ENCODE measurements at places on chromosomes 3 and 15.

- peak; percentile 62 for DNase-seq
Measured at GRCh38 chr3:5187920-5188418, 462 bp downstream of the EDEM1 start.

DNA sequence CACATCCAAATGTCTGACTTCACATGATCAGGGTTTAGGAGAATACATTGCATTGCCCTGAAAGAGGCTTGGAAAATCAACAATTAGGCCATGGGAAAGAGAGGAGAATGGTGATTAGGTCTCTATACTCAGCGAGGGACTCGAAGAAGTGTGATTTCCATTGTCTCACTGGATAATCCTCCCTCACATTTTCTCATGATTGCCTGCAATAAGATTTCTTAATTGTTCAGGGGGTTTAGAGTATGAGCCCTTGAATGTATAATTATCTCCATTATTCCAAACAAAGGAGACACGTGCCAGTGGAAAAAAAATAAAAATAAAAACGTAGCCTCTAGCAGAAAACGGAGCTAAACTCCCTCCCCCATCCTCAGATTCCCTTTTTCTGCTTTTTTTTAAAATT, 173.2 kb downstream of the TPRG1 start:
- DNase-seq = no peak

- peak; percentile 14 for DNase-seq
Measured at GRCh38 chr3:66196633-66197032, 24.2 kb upstream of the SLC25A26 start.

DNA sequence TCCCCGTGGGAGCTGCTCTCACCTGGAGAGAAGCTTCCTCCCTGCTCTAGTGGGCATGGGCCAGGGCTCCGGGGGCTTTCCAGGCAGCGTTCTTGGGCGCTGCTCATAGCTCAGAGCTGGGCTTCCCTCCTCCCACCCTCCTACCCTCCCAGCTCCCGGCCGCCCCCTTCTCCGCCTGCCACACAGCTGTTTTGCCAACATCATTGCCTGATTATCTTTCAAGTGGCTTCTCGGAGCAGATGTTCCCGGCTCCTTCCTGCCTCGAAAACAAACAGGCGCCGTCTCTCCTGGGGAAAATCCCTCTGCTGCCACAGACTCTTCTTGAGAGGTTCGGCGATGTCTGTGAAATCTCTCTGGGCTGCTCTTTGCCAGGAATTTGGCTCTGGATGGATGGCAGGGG, 195.6 kb downstream of the RPLP1 start:
- DNase-seq = no peak

GRCh38 chr3:186997061-186997460, 66.7 kb downstream of the ST6GAL1 start:
- peak; percentile 65 for DNase-seq

DNA sequence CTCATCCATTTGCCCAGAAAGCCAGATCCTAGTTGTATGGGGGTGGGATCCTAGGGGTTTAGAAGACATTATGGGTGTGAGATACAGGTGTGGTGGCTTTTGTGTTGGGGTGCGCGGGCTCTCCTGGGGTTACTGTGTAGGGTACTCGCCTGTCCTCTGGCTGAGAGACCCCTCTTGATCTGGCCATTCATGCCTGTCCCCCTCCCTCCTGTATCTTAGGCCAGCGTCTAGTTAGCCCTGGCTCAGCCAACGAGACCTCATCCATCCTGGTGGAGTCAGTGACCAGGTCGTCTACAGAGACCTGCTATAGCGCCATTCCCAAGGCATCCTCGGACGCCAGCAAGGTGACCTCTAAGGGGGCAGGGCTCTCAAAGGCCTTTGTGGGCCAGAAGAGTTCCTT, 41.4 kb downstream of the DNASE1L3 start:
- DNase-seq = no peak

DNA sequence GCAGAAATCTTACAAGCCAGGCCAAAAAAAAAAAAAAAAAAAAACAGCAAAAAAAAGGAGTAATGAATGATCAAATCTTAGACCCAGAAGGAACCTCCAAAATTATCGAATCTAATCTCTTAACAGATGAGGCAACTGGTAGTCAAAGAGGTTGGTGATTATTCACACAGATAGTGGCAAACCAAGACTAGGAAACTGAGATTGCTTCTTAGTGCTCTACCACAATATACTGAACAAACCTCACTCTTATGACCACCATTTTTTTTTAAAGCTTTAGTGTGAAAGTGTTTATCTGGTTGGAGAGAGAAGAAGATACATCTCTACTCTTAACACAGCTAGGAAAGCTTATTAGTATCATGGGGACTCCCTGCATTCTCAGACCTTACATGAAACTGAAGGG, 17.3 kb downstream of the ATOSA start:
- DNase-seq = no peak

DNA sequence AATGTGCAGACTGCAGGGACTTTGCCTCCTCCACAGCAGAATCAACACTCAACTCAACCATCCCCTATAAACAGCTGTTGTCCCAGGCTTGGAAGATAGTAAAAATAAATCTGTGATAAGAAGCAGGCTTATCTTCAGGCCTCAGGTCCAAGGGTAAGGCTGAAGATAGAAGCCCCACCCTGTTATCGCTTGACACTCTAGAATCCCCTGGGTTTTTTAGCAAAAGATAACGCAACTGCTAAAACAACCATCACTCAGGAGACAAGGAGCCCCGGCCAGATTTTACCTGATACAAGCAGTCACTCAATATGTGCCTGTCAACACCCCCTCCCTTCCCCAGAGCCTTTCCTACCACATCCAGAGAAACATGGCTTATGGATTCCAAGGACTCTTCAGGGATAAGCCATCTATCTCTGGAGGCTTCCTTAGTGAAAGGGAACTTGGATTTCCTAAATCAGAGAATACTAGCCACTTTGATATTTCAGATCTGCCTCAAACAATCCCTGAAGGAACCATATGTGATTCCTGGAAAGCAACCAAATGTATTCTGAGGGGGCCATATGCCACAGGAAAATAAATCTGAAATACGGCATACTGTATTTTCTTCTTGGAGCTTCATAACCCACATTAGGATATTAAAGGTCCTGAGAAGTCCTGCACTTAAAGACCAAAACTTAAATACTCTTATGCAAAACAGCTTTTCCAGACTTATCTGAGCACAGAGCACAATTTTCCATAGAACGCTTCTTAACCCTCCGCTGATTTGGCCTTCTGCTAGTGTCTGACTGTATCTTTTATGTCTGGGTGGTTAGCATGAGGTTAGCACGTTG, 60.4 kb downstream of the LYZL4 start:
- peak; percentile 36 for DNase-seq

DNA sequence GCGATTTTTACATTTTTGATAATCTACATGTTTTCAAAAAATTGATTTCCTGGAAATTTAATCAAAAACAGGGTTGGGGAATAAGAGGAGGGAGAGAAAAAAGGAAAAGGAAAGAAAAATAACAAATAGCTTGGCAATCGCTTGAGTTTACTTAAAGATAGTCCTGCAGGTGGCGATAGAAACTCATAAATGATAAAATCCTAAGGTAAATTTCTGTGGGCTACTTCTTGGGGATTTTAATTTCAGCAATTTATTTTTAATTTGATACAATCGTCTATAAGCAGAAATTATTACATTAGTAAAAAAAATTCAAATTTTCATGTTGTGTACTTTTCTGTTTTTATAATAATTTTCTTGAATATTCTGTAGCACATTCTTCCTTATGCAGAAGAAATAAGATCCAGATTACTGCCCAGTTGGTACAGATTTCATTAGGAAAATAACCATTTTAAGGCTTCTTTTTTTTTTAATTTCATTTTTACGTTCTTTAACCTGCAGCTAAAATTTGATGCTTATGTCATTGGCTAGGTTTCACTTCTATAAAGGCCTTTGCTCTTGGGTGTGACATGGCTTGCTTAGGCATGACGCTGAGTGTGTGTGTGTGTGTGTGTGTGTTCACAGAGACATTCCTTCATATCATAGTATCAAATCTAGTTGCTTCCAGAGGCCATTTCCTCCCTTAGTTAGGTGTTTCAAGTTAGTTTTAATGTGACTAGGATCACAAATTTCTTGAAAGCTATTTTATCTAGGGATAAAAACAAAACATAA, 181.8 kb downstream of the MCTP2 start:
- DNase-seq = peak; percentile 70

DNA sequence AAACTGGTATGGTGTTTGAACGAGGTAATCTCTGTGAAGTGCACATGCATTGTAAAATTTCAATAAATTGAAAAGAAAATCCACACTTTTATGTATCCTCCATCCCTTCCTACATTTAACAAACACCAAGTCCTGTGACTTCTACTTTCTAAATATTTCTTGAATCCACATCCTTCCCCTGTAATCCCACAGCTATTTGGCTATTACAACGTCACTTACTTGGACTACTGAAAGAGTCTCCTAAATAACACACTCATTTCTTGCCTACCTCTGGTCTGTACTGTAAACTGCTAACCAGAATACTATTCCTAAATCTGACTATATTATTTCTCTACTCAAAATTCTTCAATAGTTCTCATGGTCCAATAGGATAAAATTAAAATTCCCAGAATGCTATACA, 176.1 kb downstream of the NEK10 start:
- no peak for DNase-seq

All from hematopoietic multipotent progenitor cell treated with erythropoietin and hydrocortisone succinate and interleukin-3 and kit ligand, for 4 days (in vitro differentiated cells).